RWPE1 (cell line): ENCODE measurements at places on chromosomes 7 and 10.

- no peak for DNase-seq
These were observed 16.8 kb downstream of the VSIR start for GRCh38 chr10:71756311-71757191.

GRCh38 chr7:3616306-3616705 lies 315.3 kb downstream of the SDK1 start:
- no peak for DNase-seq

GRCh38 chr7:54981913-54982312 lies 36.9 kb upstream of the EGFR start:
- DNase-seq = no peak

GRCh38 chr10:123757853-123758252 lies 91.7 kb downstream of the GPR26 start:
- no peak for DNase-seq

DNA sequence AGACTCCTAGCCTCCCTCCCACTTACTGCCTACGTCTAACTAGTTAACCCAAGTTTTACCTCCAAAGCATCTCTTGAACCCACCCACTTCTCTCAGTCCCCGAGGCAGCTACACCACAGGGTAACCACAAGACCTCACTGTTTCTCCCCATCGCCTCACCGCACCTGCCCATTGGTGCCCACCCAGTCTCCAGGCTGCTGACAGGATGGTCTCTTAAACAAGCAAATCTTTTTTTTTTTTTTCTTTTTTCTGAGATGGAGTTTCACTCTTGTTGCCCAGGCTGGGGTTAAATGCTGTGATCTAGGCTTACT lies 47.0 kb downstream of the DENND2A start:
- no peak for DNase-seq
